CD4-positive, CD25-positive, alpha-beta regulatory T cell (primary cell): ENCODE measurements at places on chromosomes 2 and 18. TPM values are rescaled to one million over a fixed set of nuclear protein-coding genes. Genes with fewer than 3 reads are reported as not detected.

DNA sequence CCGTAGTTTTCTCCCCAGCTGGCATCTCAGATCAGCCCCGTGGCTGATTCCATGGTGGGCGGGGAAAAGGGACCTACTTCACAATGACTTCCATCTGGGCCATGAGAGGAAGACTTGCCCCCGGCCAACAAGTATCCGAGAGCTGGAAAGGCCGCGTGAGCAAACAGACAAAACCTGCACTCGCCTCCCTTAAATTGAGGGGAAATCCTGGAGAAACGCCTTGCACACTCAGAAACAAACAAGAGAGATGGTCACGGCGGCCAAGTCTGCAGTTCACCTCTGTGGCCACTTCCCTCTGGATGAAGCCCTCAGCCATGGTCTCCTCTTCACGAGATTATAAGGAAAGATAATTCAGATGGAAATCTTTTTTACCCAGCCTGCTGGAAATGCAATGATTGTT, 39.4 kb upstream of the TPO start:
- no peak overlapping the region for H3K4me3 ChIP-seq
- no peaks in the 10 kb centered on the region for H3K27me3 ChIP-seq
- H3K36me3 ChIP-seq, result no peaks in the 10 kb centered on the region

Gene SP140
- total RNA-seq, result 100 TPM

Gene COL6A3
- total RNA-seq, result 3.4 TPM

Gene TEKT4
- not detected for total RNA-seq
